ENCODE measurements at places on chromosomes 7 and 10.
A peak's percentile ranks its signal among the peaks of the same experiment; 100 is the strongest.

GRCh38 chr10:10462151-10462941, 555.3 kb upstream of the CELF2 start:
- DNase-seq = no peak

- no peak for DNase-seq
These were observed 30.9 kb downstream of the DNAJC1 start for GRCh38 chr10:21972584-21972983.

DNA sequence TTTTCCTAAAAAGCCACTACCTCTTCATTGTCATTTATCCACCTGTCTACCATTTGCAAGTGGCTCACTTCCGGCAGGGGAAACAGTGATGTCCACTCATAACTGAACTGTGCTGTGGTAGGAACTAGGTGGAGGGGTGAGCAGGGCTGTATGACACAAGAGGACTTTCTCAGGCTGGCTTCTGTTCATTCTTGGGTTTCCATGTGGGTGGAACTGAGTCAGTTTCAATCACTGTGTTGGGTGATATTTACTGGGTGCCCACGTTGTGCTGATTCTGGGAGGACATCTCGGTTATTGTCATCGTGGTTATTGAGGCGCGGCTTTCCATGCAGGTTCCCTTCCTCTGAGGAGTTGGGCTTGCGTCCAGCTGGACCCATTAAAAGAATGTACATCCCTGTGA, 38.8 kb downstream of the RAMP3 start:
- DNase-seq = peak; percentile 73

- DNase-seq = no peak
These were observed 7.6 kb upstream of the DHTKD1 start for GRCh38 chr10:12061124-12061523.
